ENCODE measurements at places on chromosomes 7 and 10.
A peak's percentile ranks its signal among the peaks of the same experiment; 100 is the strongest.

GRCh38 chr10:132845780-132846595 is 60.0 kb upstream of the NKX6-2 start:
- DNase-seq = no peak

GRCh38 chr10:31036209-31036608 is 4.5 kb upstream of the ZNF438 start:
- DNase-seq = no peak

- no peak for DNase-seq
Observed at GRCh38 chr7:137670222-137671064, 176.3 kb downstream of the DGKI start.

- peak; percentile 28 for DNase-seq
Observed at GRCh38 chr10:122878799-122879338, 512 bp downstream of the FAM24B start.

DNA sequence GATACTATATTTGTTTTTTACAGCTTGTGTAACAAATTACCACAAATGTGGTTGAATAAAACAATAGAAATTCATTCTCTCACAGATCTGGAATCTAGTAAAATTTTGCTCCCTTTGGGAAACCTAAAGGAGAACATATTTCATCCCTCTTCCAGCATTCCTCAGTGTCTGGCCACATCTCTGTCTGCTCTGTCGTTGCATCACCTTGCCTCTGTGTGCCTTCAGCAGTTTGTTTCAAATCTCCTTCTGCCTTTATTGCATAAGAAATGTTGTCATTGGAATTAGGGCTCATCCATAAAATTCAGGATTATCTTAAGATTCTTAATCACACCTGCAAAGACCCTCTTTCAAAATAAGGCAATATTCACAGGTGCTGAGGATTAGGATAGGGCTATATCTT is 14.5 kb downstream of the OR2A14 start:
- no peak for DNase-seq

DNA sequence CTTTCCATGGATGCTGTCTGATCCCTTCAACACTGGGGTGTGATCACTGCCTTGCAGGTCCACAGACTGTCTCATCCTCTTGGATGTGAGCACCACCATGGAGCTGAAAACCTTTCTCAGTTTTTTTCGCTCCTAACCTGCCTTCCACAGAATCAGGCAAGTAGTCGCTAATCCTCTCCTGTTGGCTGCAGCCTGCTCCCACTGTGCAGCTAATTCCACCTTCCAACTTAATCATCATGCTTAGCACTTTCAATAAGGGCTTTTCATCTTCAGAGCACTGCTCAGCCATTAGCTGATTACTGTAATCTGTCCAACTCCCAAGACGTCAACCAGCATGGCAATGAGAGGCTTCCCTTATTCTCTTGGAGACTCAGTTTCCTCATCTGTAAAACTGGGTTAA is 15.1 kb upstream of the CDH23 start:
- no peak for DNase-seq

GRCh38 chr10:84783386-84783785 is 455.0 kb downstream of the CCSER2 start:
- peak; percentile 40 for DNase-seq

GRCh38 chr10:103111918-103112877 is 80.9 kb downstream of the NT5C2 start:
- no peak for DNase-seq

GRCh38 chr10:121803611-121804010 is 124.2 kb downstream of the ATE1 start:
- no peak for DNase-seq
